8988T (cell line): ENCODE measurements at places on chromosomes 4 and X.

DNA sequence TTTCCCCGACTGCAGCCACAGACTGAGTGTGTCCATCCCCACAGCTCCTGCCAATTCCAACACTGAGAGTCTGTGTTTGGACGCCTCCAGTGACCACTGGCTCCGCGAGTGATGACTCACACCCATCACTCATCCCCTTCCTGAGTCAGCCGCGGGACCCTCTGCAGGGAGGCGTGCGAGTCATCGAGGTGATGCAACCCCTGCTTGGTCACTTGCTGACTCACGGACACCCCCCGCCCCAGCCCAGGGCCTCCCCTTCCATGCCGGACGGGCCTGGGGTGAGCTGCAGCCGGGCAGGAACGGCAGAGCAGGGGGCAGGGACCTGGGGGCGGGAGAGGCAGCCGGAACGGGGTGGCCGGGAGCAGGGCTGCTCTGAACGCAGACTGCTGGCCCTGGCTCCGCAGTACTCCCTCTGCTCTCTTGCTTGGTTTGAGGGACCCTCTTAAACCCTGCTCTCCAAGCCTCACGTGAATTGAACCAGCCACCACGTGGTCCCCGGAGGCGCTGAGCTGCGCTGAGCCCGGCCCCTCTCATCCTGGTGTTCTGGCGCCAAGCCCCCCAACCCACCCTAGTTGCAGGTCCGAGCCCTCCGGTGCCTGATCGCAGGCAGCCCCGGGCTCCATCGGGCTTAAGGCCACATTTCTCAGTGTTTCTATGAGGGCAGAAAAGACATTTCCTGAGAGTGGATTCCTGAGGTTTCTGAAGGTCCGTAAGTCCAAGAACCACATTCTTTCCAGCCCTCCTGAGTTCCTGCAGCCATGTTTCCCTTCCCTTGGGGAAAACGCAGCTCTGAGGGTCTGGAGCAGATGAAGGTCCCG is 32.4 kb downstream of the FGFRL1 start:
- DNase-seq, result peak; percentile 83

GRCh38 chr4:38696697-38697096 is 32.7 kb downstream of the KLF3 start:
- DNase-seq, result no peak

DNA sequence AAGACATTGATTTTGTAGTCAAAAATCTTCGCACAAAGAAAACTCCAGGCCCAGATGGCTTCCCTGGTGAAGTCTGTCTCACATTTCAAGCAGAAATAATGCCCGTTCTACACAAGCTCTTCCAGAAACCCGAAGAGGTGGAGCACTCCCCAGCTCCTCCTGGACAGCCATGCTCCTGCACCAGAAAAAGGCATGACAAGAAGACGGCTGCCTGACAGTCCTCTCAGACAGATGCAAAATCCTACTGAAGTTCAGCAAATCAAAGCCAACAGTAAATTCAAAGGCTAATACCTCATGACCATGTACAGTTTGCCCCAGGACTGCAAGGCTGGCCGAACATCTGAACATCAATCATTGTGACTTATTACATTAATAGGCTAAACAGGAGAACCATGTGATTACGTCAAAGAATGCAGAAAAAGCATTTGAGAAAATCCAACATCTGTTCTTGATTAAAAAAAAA is 30.8 kb upstream of the MXD4 start:
- DNase-seq, result no peak

GRCh38 chrX:146707781-146708180 is 101.8 kb upstream of the CXorf51B start:
- DNase-seq, result no peak

GRCh38 chr4:86847571-86847970 is 1.6 kb downstream of the SLC10A6 start:
- no peak for DNase-seq

GRCh38 chr4:107824350-107825071 is at the start of gene SGMS2:
SGMS2 (plus strand) TSS chr4:107824932; CDS start chr4:107895554, 70,622 bp downstream.
- DNase-seq, result peak; percentile 48
